ENCODE measurements at places on chromosomes 12 and 14.
A peak's percentile ranks its signal among the peaks of the same experiment; 100 is the strongest.

- DNase-seq, result no peak
Observed at GRCh38 chr14:32514681-32515080, 185.6 kb downstream of the AKAP6 start.

DNA sequence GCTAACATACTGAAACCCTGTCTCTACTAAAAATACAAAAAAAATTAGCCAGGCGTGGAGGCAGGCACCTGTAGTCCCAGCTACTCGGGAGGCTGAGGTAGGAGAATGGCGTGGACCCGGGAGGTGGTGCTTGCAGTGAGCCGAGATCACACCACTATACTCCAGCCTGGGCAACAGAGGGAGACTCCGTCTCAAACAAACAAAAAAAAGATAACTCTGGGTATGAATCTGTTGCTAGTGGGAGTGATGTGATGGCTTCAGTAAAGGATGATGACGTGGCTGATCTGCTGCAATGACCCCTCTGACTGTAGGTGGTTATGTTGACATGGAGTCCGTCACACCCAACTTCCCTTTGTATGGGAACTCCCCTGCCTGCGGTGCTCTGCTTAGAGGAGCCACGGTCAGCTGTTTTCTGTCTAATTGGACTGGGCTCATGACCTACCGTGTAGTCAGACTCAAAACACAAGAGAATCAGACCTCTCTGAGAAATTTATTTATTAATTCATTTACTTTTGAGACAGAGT lies 59.1 kb upstream of the MED13L start:
- DNase-seq, result no peak

- DNase-seq, result no peak
Observed at GRCh38 chr14:36884049-36884448, 222.4 kb downstream of the PAX9 start.

GRCh38 chr12:59444932-59445331 lies 150.9 kb upstream of the SLC16A7 start:
- peak; percentile 8 for DNase-seq

DNA sequence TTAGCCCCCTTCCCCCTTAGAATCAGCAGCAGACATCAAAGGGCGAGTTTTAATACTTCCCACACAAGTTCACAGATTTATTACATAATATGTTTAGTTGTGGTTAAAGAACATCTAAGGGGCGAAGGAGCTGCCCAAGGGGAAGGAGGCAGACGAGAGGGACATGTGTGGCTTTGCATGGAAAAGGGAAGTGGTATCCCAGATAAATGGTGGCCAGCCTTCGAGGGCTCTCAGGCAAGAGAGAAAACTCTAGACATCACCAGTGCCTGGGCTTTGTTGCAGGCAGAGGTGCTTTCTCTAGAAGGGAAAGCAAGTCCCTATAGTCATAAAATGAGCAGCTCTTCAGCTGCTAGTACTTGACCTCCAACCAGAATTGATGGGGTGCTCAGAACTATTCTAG lies 121.2 kb downstream of the CACNA1C start:
- no peak for DNase-seq

GRCh38 chr12:31118347-31119191 lies 44.9 kb downstream of the DDX11 start:
- DNase-seq, result peak; percentile 50

- DNase-seq, result no peak
Observed at GRCh38 chr12:43052441-43052840, 462.9 kb upstream of the PRICKLE1 start.

DNA sequence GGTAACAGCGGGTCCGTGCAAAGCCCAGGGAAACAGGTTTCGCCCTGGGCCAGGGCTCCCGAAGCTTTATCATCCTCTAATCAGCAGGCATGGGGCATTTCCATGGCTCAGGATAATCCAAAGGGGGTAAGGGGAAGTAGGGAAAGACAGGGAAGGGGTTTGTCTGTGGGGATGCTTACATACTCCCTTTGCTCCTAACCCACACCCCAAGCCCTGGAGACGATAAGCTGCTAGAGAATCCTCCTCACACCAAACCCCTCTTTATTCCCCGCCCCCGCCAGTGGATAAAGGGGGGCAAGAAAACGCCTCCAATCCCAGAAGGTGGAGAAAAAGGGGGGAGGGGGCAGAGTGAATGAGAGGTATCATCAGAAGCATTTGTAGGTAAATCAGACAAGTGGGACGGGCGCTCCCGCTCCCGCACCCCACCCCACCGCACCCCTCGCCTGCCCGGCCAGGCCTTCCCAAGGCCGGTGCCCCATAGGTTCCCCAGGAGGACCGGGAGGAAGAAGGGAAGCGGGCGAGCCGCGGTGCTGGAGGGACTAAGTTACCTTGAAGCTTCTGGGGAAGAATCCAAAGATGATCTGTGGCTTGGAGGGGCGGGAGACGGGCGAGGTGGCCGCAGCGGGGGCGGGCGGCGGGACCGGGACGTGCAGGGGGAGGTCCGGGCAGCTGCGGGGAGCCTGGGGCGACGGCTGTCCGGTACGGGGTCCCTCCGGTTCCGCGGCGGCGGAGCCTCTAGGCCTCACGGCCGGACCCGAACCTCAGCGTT lies 762 bp downstream of the PPP2R5E start:
- no peak for DNase-seq

GRCh38 chr12:81610955-81611889 lies 147.9 kb downstream of the PPFIA2 start:
- DNase-seq, result peak; percentile 54

- no peak for DNase-seq
Observed at GRCh38 chr12:9079883-9080675, 35.6 kb downstream of the A2M start.

DNA sequence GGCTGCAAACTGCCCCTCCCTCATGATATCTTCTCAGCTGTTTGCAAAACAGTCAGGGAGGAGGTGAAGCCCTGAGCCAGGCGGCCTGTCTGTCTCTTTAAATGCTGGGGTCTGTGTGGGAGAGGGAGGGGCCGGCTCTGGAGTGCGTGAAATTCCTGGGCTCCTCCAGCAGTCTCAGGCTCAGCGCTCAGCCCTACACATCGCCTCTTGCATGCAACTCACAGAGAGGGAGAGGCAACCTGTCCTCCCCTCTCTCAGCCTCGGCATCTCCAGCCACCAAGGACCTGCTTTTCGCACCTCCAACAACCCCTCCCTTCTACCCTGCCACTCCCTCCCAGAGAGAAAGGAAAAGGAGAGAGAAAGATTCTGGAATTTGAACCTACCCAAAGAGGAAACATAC lies at the start of gene NRXN3:
Gene NRXN3, plus strand, starts transcription at position 171 of the 400 bp plus-strand sequence. CDS start 72,721 bp downstream, outside the sequence.
- DNase-seq, result peak; percentile 30

DNA sequence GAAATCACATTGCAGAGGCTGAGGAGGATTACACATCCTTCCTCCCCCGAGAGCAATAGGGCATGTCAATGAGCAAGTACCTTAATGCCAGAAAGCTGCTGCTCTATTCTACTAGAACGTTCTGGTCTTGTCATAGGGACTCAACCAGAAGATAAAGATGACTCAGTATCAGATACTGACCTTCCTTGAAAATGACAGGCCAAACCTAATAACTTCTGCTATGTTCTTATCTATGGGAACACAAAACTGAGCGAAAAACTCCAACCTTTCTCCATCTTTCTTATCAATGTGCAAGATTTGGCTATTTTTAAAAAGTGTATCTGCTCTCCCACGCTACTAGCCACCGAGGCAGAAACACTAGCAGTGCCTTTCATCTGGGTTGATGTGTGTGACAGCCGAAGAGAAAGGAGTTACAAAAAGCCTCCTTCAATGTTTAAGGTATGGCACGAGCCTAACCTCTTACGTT lies 5.5 kb downstream of the CCDC92 start:
- DNase-seq, result no peak

- DNase-seq, result no peak
Observed at GRCh38 chr12:81597928-81598604, 161.1 kb downstream of the PPFIA2 start.

GRCh38 chr14:52244997-52245396 lies 22.5 kb upstream of the PTGDR start:
- no peak for DNase-seq

GRCh38 chr12:47328831-47329545 lies 249.2 kb upstream of the AMIGO2 start:
- no peak for DNase-seq

- no peak for DNase-seq
Observed at GRCh38 chr12:76156726-76157125, 72.2 kb upstream of the NAP1L1 start.

GRCh38 chr12:91777268-91777992 lies 368.2 kb downstream of the BTG1 start:
- no peak for DNase-seq

DNA sequence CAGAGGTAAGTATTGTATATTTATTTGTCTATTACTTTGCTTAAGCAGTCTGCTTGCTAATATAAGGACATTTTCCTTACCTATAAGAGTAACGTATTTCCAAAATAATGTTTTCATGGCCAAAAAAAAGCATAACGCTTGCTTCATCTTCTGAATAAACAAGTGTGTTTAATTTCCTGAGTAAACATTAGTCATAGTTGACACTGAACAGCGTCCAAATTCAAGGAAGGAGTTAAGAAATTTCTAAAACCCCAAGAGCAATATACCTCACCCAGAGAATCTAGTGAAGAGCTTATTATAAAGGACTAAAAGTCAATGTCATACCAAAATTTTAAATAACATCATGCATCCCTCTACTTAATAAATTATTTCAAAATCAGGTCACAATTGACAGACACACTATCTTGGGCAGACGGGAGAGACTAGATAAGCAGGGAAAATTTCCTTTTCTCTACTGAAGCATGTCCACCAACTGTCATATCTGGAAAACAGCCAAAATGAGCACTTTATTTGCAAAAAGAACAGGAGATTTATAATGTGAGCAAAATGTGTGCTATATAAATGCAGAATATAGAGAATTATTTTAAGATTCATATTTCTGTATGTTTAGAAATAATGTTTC lies 25.1 kb downstream of the ANKS1B start:
- DNase-seq, result no peak

- DNase-seq, result no peak
Observed at GRCh38 chr14:67735336-67736147, 33.9 kb downstream of the RDH12 start.

DNA sequence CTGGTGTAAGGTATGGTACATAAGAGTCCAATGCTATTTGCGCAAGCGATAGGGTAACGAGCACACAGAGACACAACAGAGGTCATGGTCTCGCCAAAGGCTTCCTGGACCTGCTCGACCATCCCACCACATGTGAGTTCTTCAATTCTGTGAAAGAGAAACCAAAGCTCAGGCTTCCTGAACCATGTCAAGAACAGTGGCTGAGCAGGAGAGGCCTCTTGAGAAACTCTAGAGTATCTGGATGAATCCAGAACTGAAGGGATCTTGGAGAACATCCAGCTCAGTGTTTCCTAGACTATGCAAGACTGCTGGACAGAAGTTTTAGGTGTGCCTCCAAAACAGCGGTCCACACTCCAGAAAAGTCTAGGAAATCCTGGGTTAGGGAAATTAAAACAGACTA lies 114.5 kb downstream of the TRAFD1 start:
- DNase-seq, result no peak

DNA sequence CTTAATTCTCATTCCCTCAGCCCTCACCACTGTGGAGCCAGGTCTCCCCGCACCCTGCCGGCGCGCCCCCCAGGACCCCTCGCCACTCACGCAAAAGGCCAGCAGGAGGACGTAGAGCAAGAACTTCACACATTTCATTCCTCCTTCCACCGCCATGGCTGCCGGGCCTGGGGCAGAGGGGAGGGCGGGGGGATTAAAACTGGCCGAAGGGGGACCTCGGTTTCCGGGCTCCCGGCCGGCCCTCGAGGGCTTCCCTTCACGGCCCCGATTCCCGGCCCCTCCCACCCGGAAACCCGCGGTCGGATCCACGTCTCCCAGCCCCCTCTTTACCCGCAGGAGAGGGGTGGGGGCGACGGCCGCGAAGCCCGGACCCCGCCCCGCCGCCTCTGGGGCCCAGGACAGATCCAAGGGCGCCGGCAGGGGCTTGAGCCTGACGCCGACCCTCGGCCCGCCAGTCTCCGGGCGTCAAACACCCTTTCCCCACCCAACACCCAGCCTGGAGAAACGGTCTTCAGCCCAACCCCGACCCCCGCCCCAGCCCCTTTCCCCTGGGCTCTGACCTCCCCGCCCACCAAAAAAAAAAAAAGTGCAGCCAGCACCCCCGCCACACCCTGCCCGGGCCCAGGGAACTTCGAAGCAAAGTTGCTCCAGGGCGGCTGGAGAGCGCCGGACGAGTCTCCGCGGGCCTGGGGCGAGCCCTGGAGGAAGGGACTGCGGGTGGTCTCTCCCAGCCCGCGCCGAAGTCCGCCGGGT lies 447 bp downstream of the CD63 start:
- peak; percentile 77 for DNase-seq

DNA sequence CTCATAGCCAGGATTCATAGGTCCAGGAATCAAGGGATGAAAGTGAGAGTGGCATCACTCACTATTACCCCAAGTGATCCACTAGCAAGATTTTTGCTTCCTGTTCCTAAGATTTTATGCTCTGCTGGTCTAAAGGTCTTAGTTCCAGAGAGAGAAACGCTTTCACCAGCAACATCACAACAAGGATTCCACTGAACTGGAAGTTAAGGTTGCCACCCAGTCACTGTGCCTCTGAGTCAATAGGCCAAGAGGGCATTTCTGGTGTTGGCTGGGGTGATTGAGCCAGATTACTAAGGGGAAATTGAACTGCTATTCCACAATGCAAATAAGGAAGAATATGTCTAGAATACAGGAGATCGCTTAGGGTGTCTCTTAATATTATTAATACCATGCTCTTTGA lies 142.5 kb upstream of the ARID2 start:
- DNase-seq, result no peak

GRCh38 chr12:46585854-46586621 lies 213.5 kb upstream of the SLC38A2 start:
- no peak for DNase-seq

DNA sequence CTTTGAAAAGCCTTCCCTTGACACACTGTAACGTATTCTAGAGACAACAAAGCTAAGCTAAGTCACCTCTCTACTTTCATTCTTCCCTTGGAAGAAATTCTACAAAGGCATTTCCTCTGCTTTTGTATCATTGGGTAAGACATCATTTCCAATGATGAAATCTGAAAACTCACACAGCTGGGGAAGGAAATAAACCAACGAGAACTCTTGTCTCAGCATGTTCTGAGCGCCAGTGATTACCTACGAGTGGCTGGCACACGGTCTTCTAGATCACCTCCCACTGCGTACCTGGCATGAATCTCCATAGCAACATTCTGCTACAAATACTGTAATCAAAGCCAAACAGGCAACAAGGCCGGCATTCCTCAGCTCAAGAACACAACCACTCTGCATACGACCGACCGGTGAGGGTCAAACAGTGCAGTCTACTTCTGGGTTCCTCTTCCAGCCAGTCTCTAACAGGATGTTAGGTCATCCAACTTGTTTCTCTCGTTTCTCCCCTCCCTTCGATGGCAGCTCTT lies 7.6 kb downstream of the VPS37B start:
- DNase-seq, result no peak
